ENCODE measurements at places on chromosomes 12 and 14.

DNA sequence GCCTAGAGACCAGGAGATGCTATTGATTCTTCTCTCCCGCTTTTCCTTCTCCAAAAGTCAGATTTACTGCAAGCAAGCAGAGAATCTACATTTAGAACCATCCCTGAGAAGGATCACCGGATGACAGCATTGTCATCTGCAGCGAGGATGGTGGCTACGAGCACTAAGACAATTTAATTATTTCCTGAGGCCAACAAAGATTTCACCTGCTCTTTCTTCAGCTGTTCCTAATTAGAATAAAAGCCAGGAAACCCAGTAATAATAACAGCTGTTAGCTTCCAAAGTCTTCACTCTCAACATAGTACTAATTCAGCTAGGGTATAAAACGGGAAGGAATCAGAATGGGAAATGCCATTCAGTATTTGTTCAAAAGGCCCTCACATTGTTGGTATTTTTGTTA lies 53.3 kb downstream of the TMTC1 start:
- no peak for DNase-seq

DNA sequence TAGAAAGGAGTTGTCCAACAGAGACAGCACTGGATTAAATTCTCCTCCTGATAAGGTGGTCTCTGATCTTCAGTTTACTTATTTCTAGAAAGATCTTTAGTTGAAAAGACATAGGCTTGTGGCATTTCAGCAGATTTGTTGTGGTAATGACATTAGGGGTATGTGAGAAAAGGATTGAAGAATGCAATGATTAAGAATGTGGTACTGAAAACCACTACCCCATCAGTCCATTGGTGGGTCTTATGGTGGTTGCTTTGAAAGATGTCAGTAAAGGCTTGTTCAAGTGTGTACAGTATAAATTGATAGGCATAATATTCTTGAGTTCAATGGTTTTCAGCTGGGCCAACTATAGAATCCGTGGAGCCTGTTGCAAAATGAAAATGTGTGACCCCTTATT lies 10.8 kb downstream of the PPFIBP1 start:
- no peak for DNase-seq

- no peak for DNase-seq
Observed at GRCh38 chr12:64669270-64669842, 59.1 kb downstream of the RASSF3 start.

DNA sequence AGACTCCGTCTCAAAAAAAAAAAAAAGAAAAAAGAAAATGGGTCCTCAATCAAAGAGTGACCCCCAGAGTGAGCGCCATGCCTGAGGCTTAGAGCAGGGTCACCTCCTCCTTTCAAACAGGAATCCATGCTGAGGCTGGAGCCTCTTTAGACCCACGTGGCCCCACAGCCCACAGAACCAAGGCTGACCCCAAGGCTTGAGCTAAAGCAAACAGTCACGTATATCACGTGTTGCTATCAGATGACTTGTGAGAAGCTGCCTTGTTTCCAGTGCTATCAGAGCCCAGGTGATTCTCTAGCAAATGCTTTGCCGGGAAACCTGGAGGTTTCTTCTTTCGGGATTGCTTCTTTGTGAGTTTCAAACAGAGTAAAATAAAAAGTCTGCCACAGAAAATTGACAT lies 31.7 kb upstream of the DYNC1H1 start:
- DNase-seq = no peak

- DNase-seq = no peak
Observed at GRCh38 chr12:57519796-57520052, 590 bp downstream of the DDIT3 start.

- no peak for DNase-seq
Observed at GRCh38 chr14:100071545-100071944, 6.3 kb downstream of the EVL start.

DNA sequence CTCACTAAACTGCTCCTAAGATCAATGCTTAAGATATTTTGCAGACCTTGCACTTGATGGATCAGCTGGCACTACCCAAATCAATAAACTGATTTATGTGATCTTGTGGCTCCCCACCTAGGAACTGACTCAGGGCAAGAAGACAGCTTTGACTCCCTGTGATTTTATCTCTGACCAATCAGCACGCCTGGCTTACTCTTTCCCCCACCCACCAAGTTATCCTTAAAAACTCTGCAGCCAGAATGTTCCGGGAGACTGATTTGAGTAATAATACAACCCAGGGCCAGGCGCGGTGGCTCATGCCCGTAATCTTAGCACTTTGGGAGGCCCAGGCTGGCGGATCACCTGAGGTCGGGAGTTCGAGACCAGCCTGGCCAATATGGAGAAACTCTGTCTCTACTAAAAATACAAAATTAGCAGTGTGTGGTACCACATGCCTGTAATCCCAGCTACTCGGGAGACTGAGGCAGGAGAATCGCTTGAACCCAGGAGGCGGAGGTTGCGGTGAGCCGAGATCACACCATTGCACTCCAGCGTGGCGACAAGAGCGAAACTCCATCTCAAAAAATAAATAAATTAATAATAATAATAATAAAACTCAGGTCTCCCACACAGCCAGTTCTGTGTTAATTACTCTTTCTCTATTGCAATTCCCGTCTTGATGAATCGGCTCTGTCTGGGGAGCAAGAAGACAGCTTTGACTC lies 12.0 kb downstream of the MORN3 start:
- DNase-seq = no peak

GRCh38 chr12:48023386-48023785 lies 19.1 kb upstream of the COL2A1 start:
- no peak for DNase-seq

GRCh38 chr12:63787306-63787705 lies 7.6 kb downstream of the RXYLT1 start:
- DNase-seq = no peak

DNA sequence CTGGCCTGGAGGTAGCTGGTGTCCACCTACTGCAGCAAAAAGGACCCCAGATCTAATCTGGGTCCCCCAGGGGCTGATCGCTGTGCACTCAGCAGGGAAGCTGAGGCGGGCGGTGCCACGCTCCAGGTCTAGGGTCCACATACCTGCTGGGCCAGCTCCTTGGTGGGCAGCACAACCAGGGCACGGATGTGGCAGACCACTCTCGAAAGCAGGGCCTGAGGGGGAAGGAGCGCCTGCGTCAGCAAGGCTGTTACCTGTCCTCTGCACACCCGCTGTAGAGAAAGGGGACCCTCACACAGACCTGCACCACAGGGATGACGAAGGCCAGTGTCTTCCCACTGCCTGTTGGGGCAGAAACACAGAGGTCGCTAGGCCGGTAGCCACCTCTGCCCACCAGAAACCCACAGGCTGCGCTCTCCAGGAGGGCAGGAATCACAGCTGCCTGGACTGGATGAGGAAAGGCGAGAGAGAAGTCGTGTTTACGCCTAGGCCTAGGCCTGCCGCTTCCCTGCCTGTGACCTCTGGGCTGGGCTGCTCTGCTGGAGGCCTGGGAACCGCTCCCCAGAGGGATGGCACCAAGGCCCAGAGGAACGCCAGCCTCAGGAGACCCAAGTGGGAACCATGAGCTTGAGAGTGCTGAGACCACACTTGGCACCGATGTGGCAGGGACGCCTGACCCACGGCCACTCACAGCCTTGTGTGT lies 2.0 kb downstream of the DDX51 start:
- no peak for DNase-seq

DNA sequence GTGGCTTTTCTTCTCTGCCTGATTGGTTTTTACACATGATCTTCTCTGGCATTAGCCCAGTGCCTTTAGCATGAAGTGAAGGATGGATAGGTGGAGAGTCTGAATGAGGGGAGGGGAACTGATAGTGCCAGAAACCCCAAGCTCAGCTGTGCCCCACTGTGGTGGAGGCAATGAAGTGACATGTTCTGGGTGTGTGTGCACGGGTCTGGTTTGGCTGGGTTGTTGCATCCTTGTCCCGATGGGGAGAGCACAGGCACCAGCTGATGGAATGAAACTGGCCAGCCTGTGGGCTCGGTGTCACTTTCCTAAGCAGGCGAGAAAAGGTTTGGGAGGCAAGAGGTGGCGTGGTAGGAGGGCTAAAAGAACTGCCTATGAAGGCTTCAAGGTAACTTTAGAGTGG lies 65.3 kb downstream of the CACNA1C start:
- no peak for DNase-seq

- DNase-seq = no peak
Observed at GRCh38 chr14:92924247-92924646, 1.3 kb downstream of the CHGA start.

DNA sequence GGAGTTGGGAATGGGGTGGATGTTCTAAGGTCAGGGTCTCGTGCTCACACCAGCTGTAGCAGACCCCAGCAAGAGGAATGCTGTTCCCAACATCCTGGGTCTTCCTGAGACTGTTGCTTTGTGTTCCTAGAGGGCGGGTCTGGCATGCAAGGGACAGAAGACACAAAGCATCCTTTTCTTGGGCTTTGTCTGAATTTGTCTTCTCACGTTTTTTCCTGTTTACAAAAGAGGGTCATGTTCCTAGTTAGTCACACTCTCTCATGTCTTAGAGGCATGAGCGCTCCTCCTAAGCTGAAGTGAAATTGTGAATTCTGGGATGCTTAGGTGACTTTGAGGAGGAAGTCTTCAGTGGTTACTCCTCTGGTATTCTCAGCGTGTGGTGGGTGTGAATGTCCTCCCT lies 9.6 kb upstream of the TAMALIN start:
- DNase-seq = no peak

- no peak for DNase-seq
Observed at GRCh38 chr14:73365727-73366126, 92.6 kb downstream of the NUMB start.

DNA sequence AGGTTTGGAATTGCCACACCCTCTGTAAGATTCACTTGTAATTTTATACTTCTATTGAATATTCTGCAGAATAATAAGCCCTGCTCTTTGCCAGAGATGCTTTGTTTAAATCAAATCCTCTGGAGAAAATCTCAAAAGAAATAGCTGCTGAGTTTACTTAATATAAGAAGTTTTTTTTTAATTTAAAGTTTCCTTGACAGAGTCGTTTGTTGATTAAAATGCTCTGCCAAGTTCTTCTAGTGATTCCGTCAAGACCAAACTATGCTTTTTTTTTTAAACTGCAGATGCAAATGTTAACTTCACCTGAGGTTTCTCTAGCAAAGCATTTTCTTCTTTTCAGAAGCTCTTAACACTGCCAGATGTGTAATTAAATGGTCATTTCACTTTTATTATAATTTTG lies 13.4 kb upstream of the NAV3 start:
- DNase-seq = no peak

- DNase-seq = no peak
Observed at GRCh38 chr12:3746758-3747157, 6.2 kb downstream of the CRACR2A start.

GRCh38 chr12:93176165-93176564 lies 201.6 kb upstream of the NUDT4 start:
- DNase-seq = no peak

DNA sequence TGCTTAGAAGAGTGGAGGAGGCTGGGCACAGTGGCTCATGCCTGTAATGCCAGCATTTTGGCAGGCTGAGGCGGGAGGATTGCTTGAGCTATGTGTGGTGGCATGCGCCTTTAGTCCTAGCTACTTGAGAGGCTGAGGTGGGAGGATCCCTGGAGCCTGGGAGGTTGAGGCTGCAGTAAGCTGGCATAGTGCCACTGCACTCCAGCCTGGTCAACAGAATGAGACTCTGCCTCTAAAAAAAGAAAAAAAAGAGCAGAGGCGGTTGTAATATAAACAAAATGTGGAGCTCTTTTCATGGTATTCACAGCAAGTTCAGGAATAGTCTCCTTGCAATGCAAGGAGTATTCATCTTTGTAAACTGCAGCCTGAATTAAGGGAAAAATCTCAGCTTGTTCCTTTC lies 27.2 kb downstream of the ARID2 start:
- no peak for DNase-seq

DNA sequence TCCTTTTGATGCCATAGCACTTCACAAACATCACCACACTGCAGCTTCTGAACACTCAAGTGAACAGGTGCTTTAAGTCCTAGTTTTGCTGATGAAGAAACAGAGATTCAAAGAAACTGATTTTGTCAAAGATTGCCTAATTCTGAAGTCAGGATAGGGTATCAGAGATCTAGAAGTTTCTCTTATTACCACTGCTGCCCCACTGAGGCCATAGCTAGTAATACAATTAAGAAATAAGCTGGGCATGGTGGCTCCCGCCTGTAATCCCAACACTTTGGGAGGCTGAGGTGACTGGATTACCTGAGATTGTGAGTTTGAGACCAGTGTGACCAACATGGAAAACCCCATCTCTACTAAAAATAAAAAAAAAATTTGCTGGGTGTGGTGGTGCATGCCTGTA lies 458.3 kb upstream of the SEL1L start:
- DNase-seq = no peak

DNA sequence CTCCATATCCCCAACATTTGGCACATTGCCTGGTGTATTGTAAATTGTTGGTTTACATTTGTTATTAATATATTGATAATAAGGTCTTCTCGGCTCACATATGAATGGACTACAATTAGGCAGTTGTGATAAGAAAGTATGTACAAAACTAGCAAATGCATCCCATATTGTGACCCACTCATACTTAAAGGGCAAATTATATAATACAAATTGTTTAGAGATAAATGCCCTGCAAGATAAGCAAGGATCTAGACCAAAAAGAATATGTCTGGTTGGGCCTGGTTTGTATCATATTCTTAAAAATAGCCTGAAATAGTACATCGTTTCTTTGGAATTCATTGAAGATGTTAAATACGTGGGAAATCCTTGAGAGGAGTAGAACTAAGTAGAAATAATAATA lies 151.3 kb downstream of the CNTN1 start:
- no peak for DNase-seq

- DNase-seq = no peak
Observed at GRCh38 chr14:101823066-101823465, 61.6 kb downstream of the PPP2R5C start.

DNA sequence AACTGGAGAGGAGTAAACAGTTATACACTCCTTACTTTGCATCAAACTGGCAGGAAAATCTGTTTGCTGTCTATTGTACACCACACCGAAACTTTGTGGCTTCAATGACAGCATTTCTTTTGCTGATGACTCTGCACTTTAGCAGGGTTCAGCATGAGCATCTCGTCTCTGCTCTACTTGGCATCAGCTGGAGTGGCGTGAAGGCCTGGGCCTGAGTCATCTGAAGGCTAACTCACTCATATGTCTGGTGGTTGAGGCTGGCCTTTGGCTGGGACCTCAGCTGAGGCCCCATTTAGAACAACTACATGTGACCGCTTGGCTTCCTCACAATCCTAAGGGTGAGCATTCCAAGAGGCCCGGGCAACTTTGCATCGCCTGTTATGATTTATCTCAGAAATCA lies 28.7 kb upstream of the REP15 start:
- no peak for DNase-seq

All from GOT3 (cell line).